AG04450 (cell line): ENCODE measurements at places on chromosomes 11 and 22.

- DNase-seq, result no peak
Measured at GRCh38 chr11:10488121-10488933, 33.3 kb downstream of the AMPD3 start.

GRCh38 chr11:16632295-16633200 lies 105.9 kb upstream of the C11orf58 start:
- DNase-seq, result no peak

DNA sequence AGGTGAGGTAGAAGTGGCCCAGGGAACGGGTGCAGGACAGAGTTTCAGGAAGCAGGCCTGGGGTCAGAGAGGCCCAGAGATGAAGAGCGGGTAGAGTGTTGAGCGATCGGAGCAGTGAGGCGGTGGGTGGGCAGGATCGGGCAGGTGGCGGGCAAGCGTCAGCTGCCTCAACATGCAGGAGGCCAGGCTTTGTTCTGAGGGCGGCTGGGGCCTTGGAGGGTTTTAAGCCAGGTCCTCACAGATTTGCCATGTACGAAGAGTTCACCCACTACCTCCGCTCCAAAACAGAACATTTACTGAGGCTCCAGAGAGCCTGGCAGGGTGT lies 29.4 kb downstream of the FLRT1 start:
- DNase-seq, result no peak

- no peak for DNase-seq
Measured at GRCh38 chr11:71302911-71303310, 50.5 kb upstream of the SHANK2 start.

- DNase-seq, result no peak
Measured at GRCh38 chr11:7484645-7485044, 661 bp upstream of the OLFML1 start.

DNA sequence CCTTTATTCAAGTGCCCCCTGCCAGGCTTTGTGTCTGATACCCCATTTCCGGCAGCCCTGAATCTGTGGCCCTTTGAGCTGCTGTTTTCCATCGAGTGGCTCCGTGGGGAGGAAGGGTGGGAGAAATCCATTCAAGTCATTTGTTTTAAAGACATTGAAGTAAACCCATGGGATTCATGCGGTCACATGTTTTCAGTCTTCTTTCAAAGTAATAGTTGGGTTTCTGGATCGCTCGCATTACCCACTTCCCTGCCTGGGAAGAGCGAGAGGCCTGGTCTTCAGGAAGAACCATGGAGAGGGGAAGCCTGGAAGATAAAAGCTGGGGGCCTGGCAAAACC lies 14.4 kb downstream of the DAGLA start:
- DNase-seq, result no peak

- no peak for DNase-seq
Measured at GRCh38 chr11:78311702-78312371, 105.8 kb downstream of the GAB2 start.

DNA sequence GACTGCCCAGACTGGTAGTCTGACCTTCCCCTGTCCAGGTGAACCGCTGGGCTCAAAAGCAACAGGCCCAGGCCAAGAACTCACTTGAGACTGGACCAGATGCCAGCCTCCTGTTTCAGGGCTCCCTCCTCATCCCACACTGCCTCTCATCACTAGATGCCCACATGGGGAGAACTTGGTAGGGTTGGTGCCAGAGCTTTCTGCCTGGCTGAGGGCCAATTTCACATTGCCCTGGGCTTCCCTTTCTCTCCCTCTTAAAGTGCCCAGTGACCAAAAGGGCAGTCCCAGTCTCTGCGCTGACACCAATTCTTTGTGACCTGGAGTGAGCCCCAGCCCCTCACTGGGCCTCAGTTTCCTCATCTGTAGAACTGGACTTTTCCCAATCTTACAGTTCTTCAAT lies 41.7 kb downstream of the C11orf58 start:
- DNase-seq, result no peak

GRCh38 chr11:71991494-71991893 lies 7.2 kb upstream of the IL18BP start:
- DNase-seq, result no peak

DNA sequence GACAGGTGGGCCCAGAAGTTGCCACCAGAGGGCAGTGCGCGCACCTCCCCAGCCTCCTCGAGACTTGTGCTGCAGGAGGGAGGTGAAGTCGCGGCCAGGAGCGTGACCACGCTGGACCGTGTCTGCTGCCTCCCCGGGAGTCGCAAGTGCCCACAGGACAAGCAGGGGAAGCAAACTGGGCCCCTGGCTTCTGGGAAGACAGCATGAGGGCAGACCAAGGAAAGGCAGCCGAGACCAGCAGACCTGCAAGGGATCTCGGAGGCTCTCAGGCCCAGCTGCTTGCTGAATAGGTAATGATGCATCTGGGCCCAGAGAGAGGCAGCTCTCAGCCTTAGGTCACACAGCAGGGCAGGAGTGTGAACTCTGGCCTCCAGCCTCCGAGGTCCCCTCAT lies 17.0 kb upstream of the IL2RB start:
- DNase-seq, result no peak

DNA sequence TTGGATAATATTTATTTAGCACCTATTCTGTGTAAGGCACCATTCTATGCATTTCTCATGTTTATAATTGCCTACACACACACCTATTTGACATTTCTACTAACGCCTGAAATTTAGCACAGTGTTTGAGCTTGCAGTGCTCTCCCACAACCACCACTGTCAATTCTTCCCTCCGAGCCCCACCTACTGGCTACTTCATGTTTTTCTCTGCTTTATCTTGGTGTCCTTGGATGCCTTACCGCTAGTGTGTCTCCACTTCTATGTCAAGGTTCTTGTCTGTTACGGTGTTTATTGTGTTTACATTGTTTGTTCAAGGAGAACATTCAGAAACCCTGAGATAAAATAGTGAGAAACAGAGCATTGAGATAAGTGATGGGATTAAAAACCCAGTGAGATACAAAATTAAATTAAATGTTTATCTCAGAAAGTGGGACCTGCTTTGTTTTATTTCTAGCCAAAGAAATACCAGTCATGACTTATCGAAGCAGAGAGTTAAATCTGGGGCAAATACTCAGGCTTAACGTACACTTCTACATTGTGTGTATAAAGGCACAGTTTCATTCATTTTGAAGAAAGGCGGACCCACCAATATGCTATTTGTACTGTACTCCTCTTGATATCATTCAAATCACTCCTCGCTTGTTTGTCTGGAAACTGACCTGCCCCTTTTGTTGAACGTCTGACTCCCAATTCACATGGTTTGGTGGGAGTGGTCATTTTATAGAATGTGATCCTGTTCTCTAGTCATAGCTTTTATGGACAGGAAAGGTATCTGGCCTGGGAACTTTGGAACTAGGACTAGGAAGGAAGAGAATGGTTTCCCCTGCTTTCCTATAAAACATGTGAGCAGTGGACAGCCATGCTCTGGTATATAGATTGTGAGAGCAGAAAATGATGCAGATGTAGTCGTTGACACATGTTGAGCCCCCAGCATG lies 39.2 kb upstream of the SLC36A4 start:
- DNase-seq, result no peak

DNA sequence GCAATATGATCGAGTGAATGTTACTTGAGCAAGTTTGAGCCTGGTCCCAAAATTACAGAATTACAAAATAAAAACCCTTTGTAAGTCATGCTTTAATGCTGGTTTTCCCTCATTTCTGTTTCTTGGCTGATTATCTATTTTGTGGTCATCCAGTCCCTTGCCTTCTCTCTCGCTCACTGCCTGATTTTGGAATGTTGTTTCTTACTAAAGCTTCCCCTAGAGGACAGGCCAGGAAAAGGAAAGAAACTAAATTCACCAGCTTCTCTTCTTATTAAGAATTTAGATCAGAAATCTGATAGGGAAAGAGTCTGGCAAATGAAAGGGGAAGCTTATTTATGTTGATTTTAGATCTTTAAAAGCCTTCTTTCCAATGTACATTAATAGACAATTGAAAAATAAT lies 16.6 kb upstream of the BDNF start:
- no peak for DNase-seq

GRCh38 chr11:32433101-32433913 lies 2.0 kb downstream of the WT1 start:
- DNase-seq, result no peak

DNA sequence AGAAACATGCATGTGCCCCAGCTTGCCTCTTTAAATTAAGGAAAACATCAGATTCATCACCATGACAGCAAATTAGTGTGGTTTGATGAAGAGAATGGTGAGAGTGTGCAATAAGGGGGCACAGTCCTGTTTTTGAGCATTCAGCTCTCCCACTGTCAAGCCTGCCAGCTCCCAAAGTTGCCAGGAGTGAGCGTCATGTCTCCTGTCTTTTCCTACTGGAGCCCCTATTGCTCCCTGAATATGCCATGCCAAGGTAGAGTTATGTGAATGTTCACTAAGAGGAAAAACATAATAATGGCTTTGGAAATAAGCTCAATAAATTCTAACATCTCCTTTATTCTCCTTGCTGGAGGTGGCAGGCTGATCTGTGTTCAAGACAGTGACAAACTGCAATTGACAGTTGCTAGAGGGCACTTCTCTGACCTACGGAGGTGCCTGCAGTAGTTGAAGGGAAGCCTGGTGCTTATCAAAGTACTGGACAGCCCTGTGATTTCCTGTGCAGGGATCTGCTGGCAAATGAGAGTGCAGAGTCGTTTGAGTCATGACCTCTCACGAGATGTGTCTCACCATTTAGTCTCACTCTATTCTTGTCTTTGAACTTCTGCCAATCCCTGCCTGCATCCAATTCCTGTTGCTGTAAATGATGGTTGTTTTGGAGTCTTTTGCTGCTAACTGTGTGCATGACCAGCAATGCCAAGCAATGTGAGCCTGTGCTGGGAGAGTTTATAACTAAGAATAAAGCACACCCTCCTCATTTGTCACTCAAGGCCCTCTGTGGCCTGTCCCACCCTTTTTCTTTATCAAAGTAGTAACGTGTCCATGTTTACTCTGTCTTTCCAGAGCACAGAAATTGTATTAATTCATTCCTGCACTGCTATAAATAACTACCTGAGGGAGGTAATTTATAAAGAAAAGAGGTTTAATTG lies 34.8 kb downstream of the MRGPRX2 start:
- DNase-seq, result no peak

- no peak for DNase-seq
Measured at GRCh38 chr11:79393362-79394043, 47.3 kb downstream of the TENM4 start.

GRCh38 chr11:125951731-125952130 lies 5.9 kb downstream of the VSIG10L2 start:
- no peak for DNase-seq

DNA sequence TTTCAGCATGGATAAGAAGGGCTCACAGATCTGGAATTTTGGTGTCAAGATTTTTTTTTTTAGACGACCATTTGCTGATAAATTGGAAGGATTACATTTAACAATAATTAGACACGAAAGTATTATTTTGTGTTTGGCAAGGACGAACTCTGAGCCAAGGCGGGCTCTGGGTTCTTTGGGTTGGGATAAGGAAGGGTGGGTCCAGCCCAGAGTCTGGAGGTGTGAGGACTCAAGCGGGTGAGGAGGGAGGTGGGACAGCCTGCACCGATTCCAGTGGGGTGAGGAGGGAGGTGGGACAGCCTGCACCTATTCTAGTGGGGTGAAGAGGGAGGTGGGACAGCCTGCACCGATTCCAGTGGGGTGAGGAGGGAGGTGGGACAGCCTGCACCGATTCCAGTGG lies 4.1 kb downstream of the B3GAT1 start:
- no peak for DNase-seq

DNA sequence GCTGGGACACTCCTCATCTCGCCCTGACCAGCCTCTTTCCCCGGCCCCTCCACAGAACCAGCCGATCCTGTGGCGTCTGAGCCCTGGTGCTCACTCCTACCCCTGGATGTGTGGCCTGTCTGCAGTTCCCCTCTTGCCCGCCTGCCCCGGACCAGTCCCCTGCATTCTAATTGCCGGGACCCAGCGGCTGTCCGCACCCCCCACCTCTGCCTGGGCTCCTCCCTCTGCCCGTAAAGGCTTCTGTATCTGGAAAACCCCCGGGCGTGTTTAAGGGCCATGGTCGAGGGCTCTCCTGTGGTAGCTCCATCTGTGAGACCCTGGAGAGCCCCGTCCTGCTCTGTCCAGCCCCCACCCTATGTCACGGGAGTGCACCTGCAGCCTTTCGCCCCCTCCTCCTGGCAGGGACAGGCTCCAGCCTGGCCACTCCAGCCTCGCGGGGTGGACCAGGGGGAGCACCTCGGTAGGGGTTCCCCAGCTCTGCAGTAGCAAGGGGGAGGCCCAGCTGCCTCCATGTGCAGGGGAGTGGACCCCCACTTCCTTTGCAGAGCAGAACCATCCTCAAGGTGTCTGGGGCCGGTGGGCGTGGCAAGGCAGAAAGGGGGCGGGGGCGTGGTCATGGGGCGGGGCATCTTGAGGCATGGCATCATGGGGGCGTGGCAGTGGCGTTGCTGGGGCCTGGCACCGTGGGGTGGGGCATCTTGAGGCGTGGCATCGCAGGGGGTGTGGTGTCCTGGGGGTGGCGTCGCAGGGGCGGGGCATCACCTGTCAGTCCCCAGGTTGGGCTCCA lies 430.4 kb downstream of the TBC1D22A start:
- DNase-seq, result no peak

- DNase-seq, result no peak
Measured at GRCh38 chr11:68978626-68978930, 2.2 kb downstream of the MRGPRD start.

DNA sequence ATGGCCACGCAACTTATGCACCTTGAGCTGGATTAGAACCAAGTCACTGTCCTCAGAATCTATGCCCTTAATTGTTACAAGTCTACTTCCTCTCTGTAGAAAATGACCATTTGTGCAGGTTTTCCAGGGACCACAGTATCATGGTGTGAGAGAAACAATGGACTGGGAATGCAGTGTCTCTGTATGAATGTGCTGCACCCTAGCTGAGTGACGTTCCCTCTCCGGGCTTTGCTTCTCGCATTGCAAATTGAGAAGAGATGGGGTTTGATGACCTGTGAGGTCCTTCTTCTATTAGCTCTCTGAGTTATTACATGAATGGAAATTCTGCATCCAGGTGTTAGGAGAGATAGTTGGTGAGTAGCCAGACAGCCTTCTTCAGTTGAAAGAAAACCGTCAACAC lies 1052.3 kb downstream of the NTM start:
- no peak for DNase-seq

- DNase-seq, result no peak
Measured at GRCh38 chr11:108854346-108854745, 189.5 kb downstream of the DDX10 start.

DNA sequence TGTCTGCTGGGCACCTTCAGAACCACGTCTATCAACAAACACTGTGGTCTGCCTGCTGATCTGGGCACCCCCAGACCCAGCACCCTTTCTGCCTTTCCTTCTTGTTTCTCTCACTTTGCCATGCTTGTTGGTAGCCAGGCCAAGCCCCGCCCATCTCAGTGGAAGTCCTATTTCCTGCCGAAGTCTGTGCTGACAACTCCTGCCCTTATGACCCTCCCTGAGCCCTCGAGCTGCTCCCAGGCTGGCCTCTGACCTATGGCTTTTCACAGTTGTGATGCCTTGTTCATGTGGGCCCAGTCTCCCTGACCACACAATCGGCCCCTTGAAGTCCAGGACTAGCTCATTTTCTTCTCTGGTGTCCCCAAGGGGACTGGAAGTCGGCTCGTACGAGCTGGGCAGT lies 132.1 kb downstream of the DSCAML1 start:
- DNase-seq, result no peak

GRCh38 chr11:67404515-67405195 lies 772 bp downstream of the TBC1D10C start:
- DNase-seq, result no peak
